Left renal pelvis (tissue), 4 donors: ENCODE measurements at places on chromosomes 11 and 22. TPM values are rescaled to one million over a fixed set of nuclear protein-coding genes. Genes with fewer than 3 reads are reported as not detected.

The MS4A7 gene
- 5.5 TPM for polyA plus RNA-seq

DNA sequence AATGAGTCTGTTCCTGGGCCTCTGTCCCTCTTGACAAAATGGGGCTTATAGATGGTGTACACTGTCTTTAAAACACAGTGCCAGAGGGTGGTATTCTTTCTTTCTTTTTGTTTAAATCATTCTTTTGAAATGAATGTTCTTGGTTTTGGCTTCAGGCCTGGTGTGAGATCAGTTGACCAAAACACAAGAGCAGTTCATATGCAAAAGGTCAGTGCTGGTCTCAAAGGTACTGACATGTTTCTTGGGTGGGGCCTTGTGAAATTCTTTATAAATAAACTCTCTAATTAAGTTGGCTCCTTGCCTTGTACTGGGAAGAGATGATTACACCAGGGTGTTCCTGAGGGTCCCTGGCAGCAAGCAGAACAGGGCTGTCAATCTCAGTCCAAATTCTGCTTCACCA is 110.0 kb downstream of the FBXO7 start:
- no peak for DNase-seq

DNA sequence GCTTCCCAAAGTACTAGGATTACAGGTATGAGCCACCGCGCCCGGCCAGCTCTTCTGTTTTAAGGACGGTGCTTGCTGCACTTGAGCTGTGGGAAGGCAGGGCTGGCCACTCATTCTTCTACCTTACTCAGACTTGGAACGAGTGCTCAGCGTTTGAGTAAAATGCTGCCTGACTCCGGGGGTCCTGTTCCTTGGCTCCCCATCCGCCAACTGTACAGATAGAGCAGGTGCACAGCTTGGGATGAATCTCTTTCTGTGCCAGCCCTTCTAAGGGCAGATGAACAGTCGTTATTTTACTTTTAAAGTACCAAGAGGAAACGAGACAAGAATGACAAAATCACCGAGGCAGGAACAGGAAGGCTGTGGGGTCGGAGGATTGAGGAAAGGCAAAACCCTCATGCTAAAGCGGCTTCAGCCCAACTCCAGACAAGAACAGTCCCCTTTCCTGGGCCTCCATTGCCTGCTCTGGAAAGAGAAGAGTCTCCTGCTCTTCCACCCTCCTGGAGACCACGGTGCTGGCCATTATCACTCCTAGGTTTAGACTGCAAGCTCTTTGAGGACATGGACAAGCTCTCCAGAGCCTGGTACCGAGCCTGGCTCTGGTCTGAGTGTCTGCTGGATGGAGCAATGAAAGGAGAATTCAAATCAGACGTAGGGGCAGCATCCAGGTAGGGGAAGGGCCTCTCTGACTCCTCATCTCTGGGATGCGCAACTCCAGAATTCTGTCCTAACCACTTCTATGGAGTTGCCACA is 1.1 kb upstream of the SUN2 start:
- no peak for DNase-seq

DNA sequence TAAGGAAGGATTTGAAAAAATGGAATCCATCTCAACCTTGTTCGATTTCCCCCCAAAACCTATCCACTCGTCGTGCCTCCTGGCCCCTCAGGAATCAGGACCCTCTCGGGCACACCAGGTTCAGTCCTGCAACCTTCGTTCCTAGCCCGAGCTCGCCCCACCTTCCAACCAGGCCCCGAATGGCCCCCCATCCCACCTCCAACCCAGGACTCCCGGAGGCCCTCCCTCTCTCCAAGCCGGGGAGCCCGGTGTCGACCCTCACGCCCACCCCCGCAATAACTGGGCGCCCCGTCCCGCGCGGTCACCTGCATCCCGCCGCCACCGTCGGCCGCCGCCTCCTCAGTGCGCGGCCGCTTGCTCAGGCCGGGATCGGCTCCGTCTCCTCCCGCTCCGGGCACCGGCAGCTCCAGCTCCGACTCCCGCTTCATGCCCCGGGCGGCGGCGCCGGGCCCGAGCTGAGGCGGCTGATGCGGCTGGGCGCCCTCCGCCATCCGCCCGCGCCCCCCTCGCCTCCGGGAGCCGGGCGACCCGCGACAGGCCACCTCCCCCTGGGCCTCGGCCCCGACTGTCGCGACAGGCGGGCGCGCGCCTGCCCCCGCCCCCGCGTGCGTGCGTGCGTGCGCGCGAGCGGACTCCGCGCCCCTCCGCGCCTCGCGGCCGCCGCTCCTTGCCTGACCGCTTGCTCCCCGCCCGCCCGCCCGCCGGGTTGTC is 534 bp downstream of the RBFOX2 start:
- DNase-seq: no peak

GRCh38 chr22:39388261-39389011 is 11.1 kb upstream of the TAB1 start:
- DNase-seq: peak; percentile 64

DNA sequence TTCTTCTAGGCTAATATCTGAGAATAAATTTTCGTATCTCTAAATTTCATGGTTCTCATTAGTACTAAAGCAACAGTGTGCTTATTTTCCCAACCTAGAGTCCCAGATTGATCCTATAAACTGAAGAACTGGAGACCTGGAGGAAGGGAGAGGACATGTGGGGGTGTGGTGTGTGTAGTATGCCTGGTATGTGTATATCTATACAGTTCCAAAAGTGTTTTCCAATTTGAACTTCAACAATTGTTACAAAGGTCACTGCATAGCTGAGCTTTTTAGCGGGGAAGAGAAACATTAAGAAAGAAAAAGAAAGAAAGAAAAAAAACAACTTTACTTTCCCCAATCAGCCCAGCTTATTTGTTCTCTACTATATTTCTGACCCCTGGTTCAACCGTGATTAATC is 152.1 kb downstream of the SOX6 start:
- no peak for DNase-seq

The TYR gene
- polyA plus RNA-seq: not detected

DNA sequence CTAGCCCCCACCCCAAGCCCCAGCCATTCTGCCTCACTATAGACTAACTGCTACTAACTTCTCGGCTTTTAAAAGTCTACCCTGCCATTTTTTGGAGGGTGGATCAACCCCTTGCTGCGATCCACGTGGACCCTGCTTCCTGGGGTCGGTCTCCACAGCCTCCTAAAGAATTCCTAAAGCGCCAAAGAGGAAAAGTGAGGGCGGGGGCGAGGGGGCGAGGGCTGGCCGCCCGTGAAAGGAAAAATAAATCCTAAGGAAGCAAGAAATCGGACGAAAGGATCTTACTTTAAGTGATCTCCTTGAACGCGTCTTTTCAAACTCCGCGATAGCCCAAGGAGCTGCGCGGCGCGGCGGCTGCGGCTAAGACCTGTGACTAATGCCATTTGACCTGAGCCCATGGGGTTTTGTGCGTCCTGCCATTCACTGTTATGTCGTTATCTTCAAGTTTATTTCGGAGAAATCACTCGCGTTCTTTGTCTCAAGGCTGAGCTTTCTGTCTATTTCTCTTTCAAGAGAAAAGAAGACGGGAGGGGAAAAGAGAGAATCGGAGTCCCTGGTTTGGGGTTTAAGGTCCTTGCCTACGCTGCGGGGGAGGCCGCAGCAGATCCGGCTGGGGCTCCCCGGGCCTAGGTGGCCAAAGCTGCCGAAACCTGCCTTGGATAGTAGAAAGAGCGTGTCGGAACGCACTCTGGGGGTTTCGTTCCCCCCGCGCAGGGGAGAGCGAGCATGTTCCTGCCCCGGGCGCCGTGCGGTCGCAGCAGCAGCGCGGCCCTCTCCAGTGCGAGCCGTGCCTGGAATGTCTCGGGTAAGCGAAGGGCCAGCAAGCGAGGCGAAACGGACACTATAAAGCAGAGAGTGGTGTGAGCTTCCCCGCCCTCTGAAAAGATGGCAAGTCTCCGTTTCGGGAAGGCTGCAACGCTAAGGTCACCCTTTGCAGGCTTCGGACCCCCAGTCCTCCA is 2.8 kb upstream of the DBX1 start:
- DNase-seq: no peak

DNA sequence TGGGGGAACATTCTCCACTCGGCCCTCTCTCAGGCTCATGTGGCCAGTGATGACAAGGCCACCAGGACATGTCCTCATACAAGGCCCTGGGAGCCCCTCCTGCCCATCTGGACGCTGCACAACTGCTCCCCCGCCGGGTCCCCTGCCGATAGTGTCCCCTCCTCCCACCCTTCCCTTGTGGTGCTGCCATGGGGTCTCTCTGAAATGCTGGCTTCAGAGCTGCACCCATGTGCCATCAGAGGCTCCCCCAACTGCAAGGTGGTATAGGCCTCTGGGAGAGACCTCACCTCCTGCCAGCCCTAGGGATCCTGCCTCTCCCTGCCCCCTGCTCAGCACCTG is 113.0 kb downstream of the KCNQ1OT1 start:
- DNase-seq: no peak

DNA sequence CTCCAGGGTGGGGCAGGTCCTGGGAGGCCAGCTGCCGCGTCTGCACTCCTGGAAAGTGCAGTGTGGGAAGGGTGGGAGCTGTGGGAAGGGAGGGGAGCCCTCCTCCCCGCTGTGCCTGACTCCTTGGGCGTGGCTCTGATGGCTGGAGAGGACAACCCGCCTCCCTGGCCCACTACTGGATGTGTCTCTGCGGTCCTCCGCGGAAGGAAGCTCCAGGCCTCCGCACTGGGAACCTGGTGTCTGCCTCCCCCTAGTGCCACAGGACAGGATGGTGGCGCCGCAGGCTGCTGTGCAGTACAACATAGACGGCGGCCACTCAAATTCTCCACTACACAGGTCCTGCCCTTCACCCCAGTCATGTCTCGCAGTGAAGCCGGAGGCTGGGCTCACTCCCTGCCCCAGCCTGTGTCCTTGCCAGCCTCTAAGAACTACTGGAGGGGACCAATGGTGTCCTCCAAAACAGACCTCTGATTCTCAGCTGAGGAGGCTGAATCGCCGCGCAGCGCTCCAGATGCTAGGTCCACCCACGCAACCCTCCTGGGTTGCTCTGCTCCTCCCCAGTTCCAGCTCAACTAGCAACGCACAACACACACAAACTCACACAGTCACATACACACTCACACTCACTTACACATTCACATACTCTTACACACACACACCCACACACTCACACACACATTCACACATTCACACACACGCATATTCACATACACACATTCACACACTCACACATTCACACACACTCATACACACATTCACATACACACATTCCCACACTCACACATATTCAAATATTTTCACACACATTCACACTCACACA is 12.4 kb upstream of the DSCAML1 start:
- no peak for DNase-seq

The MMP27 gene
- polyA plus RNA-seq: not detected

The VSIG10L2 gene
- not detected for polyA plus RNA-seq

- no peak for DNase-seq
These were observed 5.3 kb downstream of the CABP2 start for GRCh38 chr11:67517784-67518552.

DNA sequence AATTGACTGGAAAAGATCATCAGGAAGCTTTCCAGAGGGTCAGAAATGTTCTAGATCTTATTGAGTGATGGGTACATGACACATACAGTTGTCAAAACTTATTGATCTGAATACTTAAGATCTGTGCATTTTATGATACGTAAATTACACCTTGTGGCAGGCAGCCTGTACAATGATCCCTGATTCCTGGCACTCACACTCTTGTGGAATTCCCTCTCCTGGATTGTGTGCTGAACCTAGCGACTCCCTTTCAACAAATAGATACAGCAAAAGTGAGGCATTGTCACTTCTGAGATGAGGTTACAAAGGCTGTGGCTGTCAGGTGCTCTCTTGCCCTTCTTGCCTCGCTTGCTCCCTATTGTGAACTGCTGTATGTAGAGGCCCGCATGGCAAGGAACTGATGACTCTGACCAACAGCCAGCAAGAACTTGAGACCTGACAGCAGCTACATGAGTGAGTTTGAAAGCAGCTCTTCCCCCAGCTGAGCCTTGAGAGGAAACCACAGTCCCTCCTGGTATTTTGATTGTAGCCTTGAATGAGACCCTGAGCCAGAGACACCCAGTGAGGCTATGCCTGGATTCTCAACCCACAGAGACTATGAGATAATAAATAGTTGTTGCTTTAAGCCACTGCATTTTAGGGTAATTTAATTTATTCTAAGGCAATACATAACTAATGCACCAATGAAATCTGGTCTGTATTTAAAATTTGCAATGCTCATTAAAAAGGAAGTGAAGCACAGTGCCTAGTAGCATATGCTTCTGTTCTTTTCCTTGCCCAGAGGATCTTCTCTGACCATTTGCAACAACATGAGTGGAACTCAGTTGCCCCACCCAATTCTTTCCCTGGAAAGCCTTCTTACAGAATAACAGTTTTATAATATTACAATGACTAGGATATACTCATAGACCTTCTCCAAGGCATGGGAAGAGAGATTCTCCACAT is 60.5 kb upstream of the IZUMO1R start:
- no peak for DNase-seq

The PI4KA gene
- 92.8 TPM for polyA plus RNA-seq

DNA sequence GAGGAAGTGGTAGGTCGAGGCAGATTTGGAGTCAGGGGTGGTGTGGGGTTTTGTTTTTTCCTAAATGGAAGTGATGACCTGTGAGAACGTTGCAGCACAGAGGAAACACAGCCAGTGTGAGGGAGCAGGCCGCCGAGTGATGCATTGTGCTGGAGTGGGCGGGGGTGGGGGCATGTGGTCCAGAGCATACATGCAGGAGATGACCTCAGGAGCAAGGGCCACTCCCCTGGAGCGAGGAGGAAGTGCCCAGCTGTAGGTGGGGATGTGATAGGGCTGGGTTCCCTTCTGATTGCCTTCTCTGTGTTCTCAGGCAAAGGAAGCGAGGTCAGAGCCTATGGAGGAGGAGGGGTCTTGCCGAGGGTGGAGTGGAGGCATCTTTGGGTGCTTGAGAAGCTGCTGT is 81.4 kb downstream of the PPP6R3 start:
- DNase-seq: no peak

- peak; percentile 21 for DNase-seq
These were observed 141.2 kb upstream of the TIMP3 start for GRCh38 chr22:32660292-32660691.

DNA sequence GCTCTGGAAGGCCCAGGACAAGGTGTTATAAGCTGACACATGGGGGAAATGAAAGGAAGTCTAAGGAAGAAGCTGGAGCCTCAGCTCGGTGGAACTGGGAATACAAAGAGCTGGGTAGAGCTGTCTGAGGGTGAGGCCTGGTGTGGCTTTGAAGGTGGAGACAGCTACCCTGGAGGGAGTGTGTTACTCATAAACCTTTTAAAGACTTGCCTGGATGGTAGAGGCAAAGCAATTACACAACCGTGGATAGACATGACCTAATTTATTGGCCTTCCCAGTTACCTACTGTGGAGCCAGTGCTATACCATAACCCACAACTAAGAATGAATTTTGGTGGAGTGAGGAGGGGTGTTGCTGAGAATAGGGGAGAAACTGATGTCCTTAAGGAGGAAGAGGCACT is 22.6 kb downstream of the EXPH5 start:
- no peak for DNase-seq
